ENCODE measurements at places on chromosomes 11 and 22.

- no peak for DNase-seq
Measured at GRCh38 chr11:69925366-69926196, 106.4 kb upstream of the FGF3 start.

DNA sequence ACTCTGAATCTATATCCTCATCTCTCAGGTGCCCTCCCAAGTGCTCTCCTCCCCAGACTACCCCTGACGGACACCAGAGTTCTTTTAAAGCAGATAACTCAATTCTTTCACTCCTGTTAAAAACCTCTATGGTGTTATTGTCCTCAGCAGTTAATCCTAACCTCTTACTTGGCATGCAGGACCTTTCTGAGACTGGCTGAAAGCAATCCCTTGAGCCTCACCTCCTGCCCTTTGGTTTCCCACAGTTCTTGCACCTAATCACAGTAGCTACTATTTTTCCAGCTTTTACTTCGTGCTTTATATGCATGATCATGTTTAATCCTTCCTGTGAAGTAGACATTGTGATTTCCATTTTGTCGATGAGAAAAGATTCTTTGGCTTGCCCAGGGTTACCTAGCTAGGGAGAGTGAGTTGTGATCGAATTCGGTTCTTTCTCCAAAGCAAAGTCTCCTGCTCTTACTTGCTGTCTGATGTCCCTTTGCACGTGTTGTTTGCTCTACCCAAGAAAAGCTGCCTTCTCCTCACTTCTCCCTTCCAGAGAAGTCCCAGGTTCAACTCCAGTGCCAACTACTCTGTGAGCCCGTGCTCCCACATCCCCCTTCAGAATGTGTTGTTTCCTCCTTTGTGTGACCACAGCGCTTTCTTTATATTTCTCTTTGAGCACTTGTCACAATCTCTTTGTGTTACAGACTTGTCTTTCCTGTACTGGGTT, 2.1 kb downstream of the UBE2L3 start:
- DNase-seq, result no peak

DNA sequence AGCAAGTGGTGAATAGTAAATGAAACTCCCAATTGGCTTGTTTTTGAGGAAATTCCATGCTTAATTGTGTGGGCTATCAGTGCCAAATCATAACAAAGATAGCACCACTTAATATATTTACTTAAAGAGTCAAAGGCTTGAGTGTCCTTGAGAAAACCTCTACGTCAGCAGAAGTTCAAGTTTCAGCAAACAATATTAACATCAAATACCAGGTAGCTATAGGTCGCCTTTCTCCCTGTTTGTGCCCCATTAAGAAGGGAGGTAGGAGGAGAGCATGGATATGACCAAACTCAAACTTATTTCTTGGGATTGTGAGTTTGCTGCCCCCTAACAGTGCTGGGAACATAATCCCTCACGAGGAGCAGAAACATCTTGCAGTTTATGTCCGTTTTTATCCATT, 105.6 kb upstream of the SYN3 start:
- no peak for DNase-seq

DNA sequence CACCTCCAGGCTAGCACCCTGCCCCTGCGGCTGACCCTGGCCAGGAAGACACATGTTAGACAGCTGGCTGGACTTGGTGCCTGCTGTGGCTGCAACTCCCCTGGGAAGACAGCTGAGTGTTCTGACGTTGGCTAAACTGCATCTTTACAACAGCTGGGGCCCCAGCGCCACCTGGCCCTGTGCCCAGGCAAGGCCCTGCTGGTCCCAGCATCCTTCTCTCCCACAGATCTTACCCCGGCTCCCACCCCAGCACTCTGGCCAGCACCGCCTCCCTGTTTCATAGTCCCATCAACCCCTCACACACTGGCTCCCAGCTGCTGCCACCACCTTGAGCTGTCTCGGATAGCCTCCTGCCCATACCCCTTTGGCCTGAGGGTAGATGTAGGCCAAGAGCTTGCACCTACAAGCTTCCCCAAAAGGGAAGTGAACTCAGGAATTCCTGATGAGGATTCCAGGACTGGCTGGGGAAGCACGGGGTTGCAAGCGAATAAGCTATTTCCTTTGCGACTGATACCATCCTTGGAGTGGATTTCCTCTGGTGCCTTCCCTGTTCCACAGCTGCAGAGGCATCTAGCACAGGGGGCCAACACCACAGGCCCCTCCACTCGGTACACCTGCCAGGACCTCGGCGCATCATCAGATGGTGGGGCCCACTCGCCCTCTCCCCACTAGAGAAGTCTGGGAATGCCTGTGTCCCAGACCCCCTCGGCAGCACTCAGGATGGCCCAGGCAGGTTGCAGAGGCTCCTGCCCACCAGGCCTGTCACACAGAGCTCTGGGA, 28.5 kb downstream of the RSPH14 start:
- no peak for DNase-seq

- DNase-seq, result no peak
Measured at GRCh38 chr11:129596351-129596750, 219.3 kb upstream of the TMEM45B start.

DNA sequence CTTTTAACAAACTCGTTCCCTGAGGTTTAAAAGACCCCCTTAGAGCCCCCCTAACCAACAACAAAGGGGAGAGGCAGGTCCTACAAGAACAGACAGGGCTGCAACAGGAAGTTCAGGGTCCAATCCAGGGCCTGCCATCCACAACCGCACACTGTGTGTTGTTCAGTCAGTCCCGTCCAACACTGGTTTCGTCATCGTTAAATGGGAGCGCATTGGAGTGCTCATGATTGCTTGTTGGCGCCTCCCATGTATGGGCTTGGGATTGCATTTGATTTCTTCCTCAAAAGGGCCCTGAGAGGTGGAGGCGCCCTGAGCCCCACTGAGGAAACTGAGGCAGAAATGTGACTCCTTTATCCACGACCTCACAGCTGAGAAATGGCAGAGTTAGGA, 174.1 kb downstream of the MN1 start:
- DNase-seq, result no peak

- no peak for DNase-seq
Measured at GRCh38 chr11:122248939-122249338, 132.9 kb upstream of the BLID start.

Measured in cerebellar nuclear complex (tissue), 1 donor.